ENCODE measurements at places on chromosomes 13 and 19.

GRCh38 chr13:42225051-42225450 is 46.9 kb upstream of the AKAP11 start:
- no peak for DNase-seq

DNA sequence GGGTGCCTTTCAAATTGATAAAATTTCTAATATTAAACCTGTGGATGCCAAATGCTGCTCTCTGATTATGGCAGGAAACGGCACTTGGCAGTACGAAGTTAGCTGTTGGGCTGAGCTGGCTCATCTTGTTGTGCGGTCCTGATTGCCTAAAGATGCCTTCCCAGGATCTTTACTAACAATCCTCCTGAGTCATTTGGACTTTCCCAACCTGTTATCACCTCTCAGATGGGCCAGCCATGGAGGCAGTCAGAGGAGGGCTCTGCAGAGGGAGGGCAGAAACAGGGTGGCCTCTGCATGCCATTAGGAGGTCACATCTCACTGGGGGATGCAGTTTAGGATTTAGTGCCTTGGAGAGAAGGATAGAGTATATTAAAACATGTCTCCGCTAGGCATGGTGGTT is 27.3 kb downstream of the ALOX5AP start:
- no peak for DNase-seq

GRCh38 chr19:6568816-6569215 is 22.1 kb downstream of the CD70 start:
- DNase-seq, result no peak

DNA sequence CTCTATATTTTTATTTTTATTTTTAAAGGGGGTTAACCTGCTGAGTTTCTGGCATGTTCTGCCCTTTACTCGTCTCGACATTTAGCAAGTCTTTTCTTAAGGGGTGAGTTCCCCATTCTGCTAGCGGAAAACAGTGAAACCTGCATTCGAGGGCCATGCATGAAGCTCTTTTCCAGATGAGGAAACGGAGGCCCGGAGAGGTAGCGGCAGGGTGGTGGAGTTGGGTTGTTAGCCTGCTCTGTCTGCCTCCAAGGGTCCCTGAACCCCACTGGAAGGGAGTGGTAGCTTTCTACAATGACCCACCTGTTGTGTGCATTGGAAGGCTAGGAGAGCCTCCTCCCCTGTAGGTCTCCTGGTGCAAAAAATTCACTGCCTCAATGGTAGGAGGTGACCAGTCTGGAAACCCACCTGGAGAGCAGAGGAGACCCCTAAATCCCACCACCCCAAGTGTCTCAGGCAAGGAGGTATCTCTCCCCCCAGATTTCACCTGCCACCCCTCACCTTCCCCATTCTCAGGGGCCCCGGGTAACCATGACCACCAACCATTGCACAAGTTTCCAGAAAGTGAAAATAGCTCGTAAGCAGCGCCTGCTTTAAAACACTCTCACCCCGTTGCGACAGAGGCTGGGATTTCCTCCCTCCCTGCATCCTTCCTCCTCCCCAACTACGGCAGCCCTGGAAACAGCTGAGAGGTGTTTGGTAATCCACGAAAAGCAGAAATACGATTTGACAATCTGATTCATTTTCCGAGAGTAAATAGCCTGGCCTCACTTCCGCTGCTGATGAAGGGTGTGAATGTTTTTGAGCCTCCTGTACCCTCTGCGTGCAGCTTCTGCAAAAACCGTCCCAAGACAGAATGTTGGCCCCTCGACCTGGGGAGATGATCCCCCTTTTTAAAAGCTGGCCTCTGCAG is 3.5 kb downstream of the KLF2 start:
- peak; percentile 79 for DNase-seq

- DNase-seq, result no peak
These were observed 105.3 kb upstream of the KLF5 start for GRCh38 chr13:72953391-72953965.

- DNase-seq, result no peak
These were observed 13.3 kb upstream of the MKNK2 start for GRCh38 chr19:2064395-2064787.

GRCh38 chr13:25686831-25687470 is 315.2 kb downstream of the ATP8A2 start:
- no peak for DNase-seq

GRCh38 chr13:46751811-46752635 is 44.9 kb downstream of the ESD start:
- peak; percentile 68 for DNase-seq

- DNase-seq, result no peak
These were observed 22.5 kb downstream of the LTBP4 start for GRCh38 chr19:40623403-40624251.

- no peak for DNase-seq
These were observed 6.9 kb downstream of the COMP start for GRCh38 chr19:18783958-18784785.

All from CD4-positive, alpha-beta T cell treated with Interleukin-10 for 1 hour (primary cell).